ENCODE measurements at places on chromosomes 2 and 18.
A peak's percentile ranks its signal among the peaks of the same experiment; 100 is the strongest.

- DNase-seq, result no peak
Measured at GRCh38 chr2:71333619-71334018, 2.0 kb downstream of the ZNF638 start.

DNA sequence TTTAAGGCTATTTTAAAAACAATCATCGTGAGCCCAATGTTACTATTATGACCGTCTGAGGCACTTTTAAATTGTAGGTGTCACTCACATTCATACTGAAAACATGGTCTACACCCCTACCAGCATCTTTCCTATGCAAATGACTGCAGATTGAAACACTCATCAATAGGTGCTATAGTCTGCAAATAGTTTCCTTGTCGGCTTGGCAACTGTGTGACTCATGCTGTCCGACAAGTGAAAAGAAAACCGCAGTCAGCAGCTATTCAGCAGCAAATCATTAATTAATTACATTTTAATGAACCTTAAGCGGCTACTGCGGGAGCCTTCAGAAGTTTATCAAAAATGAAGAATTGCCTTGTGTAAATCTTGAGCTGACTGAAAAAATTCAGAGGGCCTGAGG is 134.4 kb downstream of the FIGN start:
- no peak for DNase-seq

DNA sequence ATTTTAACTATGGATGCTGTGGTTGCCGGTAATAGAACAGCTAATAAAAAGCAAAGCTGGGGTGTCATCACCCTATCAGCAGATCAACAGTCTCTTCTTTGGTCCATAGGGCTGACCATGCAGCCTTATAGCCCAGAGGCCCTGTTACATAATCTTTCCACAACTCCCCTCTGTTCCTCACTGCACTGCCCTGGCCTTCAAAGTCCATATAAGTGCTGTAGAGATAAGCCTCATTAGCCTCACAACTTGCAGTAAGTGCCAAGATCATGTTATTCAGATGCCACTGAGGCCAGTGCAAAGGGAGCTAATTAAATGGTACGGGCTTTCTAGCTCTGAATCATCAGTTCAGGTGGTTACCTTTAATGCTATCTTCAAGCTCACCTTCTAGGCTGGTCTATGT is 89.7 kb upstream of the CXCR4 start:
- DNase-seq, result no peak

DNA sequence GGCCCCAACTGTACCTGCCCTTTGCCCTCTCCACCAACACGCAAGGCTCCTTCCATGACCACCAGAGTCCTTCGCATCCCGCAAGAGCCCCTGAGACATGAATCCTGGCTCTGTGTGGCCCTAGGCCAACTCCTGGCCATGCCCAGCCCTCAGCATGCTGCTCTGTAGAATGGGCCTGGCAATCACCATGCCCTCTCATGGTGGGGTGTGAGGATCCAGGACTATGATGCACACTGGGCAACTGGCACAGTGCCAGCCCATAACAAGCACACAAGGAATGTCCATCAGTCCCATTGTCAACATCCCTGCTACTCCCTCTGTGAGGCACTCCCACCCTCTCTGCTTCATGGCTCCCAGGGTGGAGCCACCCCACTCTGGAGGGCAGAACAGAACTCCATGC is 44.7 kb downstream of the FER1L5 start:
- DNase-seq, result no peak

GRCh38 chr2:236899146-236899545 is 186.5 kb upstream of the COPS8 start:
- DNase-seq, result no peak

DNA sequence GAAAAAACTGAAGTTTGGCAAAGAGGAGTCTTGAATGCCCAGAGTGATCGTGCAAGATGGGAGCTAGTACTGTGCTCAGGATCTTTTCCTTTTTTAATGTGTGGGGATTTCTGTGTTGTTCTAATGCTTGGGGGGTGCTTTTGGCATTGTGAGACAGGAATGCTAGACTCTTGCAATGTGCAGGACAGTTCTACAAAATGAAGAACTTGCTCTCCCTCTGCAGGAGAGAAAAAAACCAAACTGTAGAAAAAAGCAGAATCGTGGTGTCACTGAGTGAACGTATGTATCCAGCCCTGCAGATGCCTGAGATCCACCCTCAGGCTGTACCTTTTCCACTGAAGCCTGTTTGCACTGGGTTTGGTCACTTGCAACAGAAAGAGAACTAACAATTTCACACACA is 12.1 kb upstream of the TTC39C start:
- no peak for DNase-seq

GRCh38 chr2:150228936-150229335 is 258.5 kb downstream of the RND3 start:
- DNase-seq, result no peak

DNA sequence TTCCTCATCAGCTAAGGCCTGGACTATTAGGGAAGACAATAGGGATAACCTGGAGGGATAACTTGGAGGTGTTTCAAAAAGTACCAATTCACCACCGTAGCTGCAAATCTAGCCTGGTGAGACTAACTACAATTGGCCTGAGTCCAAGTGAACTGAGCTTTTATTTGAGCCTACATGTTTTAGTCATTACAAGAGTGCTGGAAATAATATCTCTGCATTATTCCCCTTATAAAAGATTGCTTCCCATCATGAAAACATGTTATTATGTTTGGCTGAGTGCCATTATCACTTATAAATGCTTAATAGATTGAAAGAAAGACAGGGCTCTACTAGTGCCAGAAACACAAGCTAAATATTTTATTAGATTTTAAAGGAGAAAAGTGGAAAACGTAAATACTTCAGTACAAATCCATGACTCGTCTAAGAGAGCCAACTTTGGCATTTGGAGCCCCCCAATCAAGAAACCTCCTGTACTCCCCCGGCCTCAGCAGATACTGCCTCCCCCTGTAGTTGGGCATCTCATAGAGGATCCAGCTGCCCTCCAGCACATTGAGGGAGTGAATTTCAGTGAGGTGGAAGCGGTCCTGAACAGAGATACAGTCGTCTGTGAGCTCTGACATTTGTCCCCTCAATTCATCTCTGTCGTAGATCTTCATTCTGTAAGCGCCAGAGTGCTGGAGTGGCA is 3.6 kb downstream of the CRYGB start:
- no peak for DNase-seq

DNA sequence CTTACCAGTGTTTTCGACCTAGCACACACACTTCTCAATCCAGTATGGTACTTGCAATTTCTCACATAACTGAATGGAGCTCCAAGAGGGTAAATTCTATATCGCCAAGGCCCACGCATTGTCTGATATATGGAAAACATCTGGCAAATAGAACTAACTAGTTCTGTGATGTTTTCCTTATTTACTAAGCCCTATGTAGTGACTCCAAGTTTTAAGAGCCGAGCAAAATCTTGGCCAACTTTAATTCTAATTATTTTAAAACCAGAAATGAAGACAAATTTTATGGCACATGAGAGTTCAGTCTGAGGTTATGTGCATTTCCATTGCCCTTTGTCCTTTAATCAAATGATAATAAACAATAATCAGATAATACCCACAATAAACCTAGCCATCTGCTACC is 1119.7 kb upstream of the CNTNAP5 start:
- no peak for DNase-seq

- no peak for DNase-seq
Measured at GRCh38 chr18:44795241-44795640, 114.6 kb downstream of the SETBP1 start.

GRCh38 chr2:168194784-168195522 is 52.4 kb downstream of the STK39 start:
- peak; percentile 58 for DNase-seq

- no peak for DNase-seq
Measured at GRCh38 chr2:235532307-235532706, 38.5 kb downstream of the AGAP1 start.

GRCh38 chr18:79634186-79634585 is 45.4 kb upstream of the CTDP1 start:
- DNase-seq, result no peak

GRCh38 chr2:241796610-241797138 is 12.3 kb upstream of the NEU4 start:
- no peak for DNase-seq

GRCh38 chr18:9876867-9877654 is 8.7 kb upstream of the TXNDC2 start:
- no peak for DNase-seq

DNA sequence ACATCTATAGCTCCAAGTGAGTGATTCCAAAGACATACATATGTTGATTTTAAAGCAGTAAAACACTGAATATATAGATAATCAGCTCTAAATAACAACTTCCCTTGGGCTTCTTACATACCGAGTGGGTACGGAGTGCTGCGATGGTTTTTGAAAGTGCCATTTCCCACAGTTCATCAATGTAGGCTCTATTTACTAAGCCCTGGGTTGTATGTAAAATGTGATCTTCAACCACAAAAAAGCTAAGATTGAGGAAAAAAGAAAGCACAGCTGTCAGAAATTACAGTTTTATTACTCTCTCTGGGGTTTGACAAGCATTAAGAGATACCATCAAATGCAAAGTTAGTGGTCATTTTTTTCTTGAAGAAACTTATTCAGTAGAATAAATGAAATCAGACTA is 312.8 kb downstream of the EXOC6B start:
- DNase-seq, result no peak

GRCh38 chr2:215032153-215032552 is 106.3 kb downstream of the ABCA12 start:
- no peak for DNase-seq

- DNase-seq, result no peak
Measured at GRCh38 chr18:313931-314330, 46.1 kb upstream of the THOC1 start.

- no peak for DNase-seq
Measured at GRCh38 chr2:40027968-40028367, 248.9 kb upstream of the THUMPD2 start.

GRCh38 chr2:205682239-205682970 is at the start of gene NRP2:
NRP2 (plus strand) TSS chr2:205682501; CDS start chr2:205683291, 790 bp downstream.
- DNase-seq, result peak; percentile 57

Data from GM10248 (cell line).